ENCODE measurements at places on chromosomes 2 and 18.

DNA sequence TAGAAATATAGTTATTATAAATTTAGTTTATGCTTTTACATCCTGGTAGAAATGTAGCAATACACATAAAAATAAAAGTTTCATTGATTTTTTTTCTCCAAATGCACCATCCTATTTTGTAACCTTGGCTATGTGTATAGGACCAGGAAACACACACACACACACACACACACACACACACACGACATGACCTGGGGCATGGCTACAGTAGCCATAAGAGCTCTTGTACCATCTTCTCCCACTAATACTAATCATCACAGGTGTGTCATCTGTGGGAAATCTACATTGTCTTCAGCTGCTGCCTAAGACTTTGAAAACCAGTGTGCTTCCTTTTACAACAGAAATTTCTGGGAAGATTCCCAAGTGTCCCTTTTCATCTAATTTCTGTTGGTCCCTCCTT, 144.3 kb downstream of the MCFD2 start:
- no peak for DNase-seq

- no peak for DNase-seq
Measured at GRCh38 chr2:44942304-44943030, 965 bp downstream of the SIX3 start.

DNA sequence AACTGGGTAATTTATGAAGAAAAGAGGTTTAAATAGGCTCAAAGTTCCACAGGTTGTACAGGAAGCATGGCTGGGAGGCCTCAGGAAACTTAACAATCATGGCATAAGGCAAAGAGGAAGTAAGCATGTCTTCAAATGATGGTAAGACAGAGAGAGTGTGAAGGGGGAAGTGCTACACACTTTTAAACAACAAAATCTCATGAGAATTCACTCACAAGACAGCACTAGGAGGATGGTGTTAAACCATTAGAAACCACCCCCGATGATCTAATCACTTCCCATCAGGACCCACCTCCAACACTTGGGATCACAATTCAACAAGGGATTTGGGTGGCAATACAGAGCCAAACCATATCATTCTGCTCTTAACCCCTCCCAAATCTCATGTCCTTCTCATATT, 34.9 kb downstream of the CFAP210 start:
- DNase-seq, result no peak

GRCh38 chr2:171347591-171348032, 86.2 kb downstream of the METTL8 start:
- DNase-seq, result no peak

- no peak for DNase-seq
Measured at GRCh38 chr2:80001701-80002101, 302.9 kb downstream of the LRRTM1 start.

DNA sequence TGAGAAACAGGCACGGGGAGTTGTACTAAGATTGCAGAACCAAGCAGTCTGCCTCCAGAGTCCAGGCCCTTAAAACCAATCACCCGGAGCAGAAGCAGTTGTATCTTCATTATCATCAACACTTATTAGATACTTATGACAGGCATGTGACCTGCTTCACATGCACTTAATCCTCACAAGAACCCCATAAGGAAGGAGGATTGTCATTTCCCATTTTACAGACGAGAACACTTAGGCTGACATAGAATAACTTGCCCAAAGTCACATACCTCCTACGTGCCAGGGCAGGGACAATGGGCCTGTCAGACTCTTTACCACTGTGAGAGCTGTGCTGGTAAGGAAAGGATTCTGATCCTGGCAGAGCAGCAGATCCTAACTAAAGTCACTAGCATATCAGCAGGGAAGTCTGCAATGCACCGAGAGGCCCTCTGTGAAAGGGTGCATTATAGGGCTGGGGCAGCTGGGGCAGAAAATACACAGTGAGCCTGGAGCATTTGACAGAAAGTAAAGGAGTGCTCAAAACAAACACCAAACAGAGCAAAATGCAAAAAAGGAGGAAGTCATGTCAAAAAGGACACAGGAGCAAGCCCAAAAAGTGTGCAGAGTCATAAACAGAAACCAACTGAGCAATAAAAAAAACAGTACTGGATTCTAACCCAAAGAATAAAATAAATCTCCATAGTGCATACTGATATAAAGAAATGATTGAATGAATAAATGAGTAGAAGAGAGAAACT, 55.9 kb upstream of the SP3 start:
- no peak for DNase-seq

DNA sequence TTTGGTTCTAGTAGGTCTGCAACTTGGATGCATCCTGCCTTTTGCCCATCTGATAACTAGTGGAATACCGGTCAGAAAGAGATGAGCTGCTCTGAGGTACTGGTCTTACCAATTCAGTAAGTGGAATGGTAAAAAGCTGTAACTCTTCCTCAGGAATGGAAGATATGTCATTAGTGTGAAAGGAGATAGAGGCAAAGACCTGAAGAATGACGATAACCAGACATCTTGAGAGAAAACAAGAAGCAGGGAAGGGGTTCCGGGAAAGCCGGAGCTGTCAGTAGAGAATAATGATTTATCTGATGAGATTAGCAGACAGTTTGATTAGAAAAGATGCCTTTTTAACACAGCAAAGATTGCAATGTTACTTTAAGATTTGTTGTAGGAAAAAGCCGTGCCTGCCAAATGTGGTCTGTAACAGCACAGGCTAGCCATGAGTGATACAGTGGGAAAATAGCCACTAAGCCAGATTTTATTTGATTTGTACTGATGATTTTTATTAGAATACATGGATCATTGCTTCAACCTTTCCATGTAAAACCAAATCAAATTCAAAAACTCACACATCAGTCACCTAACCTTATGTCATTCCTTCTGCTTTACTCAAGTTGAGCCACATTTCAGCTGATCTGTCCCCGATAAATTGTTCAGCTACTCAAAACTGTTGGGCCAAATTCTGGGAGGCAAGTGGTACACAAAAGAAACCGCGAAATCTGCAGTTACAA, 110.0 kb downstream of the TCF4 start:
- no peak for DNase-seq

DNA sequence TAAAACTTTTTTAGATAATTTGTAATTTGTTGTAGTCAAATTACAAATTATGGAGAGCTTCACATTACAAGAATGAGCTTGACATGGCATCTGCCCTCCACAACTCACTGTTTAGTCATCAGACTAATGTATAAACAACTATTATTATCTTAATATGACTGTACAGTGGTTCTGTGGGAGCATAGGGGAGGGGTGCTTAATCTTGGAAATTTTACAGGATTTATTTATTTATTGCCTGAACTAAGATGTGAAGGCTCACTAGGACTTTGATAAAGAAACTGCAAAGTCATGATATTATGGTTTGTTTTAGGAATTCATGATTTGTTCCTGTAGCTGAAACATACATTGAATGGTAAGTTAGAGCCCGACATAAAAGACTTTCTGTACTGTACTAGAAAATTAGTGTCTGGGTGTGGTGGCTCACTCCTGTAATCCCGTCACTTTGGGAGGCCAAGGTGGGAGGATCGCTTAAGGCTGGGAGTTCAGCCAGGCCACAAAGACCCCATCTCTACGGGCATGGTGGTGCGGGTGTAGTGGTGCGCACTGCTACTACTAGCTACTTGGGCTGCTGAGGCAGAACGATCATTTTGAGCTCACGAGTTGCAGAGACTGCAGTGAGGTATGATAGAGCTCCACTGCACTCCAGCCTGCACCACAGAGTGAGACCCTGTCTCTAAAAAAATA, 2.1 kb downstream of the MARCHF7 start:
- DNase-seq, result no peak

GRCh38 chr2:239401881-239402233, 1.0 kb upstream of the HDAC4 start:
- no peak for DNase-seq

DNA sequence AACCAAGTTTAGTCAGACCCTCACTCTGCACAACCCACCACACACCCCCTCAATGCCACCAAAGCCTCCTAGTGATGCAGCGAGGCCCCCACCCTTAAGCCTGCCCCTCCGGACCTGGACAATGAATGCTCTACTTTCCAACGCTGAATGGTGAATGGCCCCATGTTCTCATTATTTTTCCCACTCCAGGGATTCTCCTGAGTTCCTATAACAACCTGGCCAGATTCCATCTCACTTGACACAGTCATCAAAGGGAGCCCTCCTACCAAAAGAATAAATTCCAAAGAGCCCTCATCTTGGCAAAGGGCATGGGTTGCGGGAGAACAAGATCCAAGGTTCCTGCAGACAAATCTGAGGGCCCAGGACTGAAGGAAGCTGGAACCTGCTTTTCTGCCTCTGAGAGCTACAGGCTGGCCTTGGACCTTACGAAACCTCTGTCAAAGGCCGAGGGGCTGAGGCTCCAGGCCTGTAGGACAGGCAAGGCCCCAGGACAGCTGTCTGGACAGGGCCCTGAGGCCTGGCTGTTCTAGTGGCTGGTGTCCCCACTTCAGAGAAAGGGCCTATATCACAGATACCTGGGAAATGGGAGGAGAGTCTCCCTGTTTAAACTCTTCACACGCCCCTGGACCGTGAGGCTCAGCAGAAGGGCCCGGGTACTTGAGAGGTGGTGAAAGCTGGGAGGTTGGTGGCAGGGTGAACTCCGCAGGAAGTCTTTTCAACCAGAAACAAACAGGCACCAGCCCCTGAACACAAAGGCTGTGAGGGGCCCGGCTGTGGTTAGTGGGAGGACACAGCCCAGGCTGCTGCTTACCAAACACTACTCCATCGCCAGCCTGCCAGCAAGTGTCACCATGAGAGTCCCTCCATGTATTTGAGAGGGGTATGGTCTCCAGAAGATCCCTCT, 27.3 kb downstream of the SFXN5 start:
- DNase-seq, result no peak

- no peak for DNase-seq
Measured at GRCh38 chr2:150370561-150370960, 116.9 kb downstream of the RND3 start.

GRCh38 chr18:3139406-3139805, 80.4 kb downstream of the MYOM1 start:
- no peak for DNase-seq

- no peak for DNase-seq
Measured at GRCh38 chr2:218031261-218031660, 28.5 kb upstream of the TNS1 start.

- no peak for DNase-seq
Measured at GRCh38 chr2:233503481-233503880, 63.1 kb downstream of the USP40 start.

GRCh38 chr2:230327418-230328154, 593 bp downstream of the SP140L start:
- no peak for DNase-seq

DNA sequence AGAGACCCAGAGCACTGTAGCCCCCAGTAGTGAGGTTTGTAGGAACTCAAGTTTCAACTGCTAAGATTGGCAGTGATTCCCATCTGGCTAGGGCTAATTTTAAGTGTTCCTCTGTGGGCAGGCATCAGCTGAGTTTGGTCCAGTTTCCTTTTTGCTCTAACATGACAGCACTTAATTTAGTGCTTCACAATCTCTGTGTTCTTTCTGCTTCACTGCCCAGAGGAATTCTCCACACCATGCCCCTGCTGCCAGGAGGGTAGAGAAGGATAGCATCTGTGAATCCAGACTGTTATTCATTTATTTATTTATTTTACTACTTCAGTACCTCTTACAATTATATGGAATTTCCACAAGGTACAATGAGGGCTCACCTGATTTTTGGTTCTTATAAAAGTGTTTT, 549.9 kb upstream of the FSIP2 start:
- DNase-seq, result no peak
